NCI-H446 (cell line): ENCODE measurements at places on chromosomes 2 and 18.

DNA sequence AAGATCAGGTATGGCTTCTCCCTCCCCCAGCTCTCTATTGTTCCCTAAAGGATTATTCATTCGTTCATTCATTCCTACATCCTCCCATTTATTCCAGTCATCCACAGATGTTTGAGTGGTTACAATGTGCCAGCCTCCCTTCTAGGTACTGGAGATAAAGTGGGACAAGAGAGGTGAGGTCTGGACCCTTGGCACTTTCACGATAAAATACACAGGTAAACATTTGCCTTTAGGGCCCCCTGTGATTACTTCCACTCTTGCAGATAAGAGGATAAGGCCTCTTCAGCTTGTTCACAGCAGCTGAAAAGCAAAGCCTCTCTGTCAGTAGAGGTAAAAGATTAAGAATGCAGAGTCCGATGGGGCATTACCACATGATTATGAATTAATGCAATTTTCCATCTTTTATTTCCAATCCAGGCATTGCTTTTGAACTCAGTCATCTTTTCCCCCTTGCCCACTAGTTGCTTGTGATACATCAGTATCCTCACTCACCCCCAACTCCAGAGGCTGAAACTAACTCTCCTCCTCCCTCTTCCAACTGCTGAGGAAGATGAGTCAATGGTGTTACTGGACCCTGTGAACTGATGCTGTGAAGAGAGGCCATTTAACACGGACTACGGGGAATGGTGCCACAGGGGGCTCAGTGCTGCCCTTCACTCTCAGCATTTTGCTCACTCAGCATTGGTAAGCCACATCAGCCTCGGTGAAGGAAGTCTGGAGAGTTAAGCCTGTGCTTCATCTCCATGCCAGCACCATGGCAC is 1.1 kb upstream of the DPP4 start:
- no peak for DNase-seq

- peak; percentile 56 for DNase-seq
Measured at GRCh38 chr2:164903204-164903603, 52.1 kb downstream of the SLC38A11 start.

DNA sequence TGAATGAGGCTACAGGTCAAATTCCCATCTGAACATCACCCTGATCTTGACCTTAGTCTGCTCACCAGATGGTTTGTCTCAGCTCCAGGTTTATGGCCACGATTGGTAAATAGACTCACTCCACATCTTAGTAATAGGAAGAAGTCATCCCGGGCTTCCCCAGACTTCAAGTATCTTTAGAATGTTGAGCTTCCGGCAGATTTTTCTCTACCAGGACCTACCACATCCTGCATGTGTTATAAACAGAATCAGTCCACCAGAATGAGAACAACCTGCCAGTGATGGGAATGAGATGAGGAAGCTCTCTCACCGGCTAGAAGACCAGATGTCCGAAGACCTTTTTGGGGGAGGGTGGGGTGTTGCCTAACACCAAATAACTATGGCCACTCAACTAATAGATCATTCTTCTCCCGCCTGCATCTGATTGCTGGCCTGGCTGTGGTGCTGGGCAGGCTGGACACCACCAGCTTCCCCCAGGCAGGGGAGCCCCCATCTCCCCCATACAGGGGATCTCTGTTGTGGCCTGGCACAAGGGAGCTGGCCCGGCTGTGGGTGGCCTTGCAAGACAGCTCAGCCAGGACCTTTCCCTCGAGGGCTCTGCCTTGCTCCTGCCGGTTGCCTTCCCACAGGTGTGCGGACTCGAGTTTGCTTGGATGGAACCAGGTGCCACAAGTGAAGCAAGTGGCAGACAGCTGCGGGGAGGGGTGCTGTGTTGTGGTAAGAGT is 88.5 kb downstream of the SH3RF3 start:
- DNase-seq: no peak

- DNase-seq: no peak
Measured at GRCh38 chr18:13235981-13236380, 17.4 kb downstream of the LDLRAD4 start.

DNA sequence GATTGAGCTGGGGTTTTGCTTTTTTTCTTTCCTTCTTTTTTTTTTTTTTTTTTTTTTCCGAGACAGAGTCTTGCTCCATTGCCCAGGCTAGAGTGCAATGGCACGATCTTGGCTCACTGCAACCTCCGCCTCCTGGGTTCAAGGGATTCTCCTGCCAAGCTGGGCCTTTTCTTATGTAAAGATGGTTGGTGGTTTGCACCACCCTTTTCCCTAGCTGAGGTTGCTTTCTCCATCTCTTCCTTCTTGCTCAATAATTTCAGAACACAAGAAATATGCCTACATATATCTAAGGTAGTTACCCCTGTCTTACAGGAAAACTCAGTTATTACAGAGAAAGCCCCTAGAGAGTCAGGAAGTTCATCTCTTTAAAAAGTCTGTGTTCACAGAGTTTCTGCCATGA is 7.0 kb downstream of the TTC39C start:
- DNase-seq: no peak

GRCh38 chr2:136505462-136505861 is 259.9 kb upstream of the THSD7B start:
- no peak for DNase-seq

DNA sequence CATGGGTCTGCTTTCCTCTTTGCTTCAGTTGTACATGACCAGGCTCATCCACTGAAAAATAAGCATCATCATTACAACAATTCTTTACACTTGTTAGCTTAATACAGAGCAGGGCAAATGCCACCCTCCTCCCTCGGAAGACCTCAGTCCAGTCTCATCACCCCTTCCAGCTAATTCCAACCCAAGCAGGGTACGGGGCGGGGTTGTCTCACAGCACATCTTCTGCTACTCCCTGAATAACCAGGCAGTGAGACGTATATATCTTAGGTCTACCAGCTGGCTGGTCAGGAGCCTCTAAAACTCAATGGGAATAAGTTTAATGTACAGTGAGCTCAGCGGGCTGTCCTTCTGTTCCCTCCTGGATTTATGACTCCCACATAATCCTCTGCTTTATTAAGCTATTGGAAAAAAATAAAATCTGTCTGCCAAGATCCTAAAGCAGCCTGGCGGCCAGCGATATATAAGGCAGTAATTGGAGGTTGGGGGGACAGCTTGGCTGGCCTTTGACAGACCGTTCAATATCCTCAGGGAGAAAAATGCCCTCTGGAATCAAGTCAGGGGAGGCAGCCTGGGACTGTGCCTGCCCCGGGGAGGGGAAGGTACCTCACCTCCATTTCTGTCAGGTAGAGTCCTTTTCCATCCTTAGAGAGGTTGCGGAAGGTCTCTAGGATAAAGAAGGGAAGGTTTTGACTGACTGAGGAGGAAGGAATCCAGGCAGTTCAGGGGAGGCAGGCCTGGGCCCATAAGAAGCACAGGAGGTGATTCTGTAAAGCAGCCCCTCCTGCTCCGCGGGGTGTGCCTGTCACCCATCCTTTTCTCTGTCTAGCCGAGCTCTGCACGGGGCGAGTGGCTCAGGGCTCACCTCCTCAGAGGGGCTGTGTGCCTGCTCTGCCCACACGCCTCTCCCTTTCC is 76.3 kb downstream of the CAPN13 start:
- no peak for DNase-seq
